Trophoblast cell (in vitro differentiated cells and primary cell): ENCODE measurements at places on chromosomes 4 and X.
A peak's percentile ranks its signal among the peaks of the same experiment; 100 is the strongest.

DNA sequence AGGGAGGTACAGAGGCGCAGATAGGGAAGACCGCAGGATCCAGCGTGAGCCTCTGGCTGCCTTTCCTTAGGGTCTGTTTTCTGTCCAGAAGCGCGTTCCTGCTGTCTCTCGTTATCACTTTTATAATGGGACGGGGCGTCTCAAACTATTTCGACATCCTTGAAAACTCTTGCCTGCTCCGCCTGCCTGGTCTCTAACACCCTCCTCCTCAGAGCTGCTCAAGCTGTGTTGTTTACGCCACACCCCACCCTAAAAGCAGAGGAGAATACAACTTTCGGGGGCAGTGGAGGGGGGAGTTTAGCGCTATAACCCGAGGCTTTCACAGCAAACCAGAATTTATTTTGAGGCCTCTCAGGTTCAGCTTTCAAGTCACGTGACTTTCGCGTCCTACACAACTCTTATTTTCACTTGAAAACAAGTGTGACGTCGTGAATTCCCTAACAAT, 646 bp upstream of the FAM3A start:
- peak; percentile 51 for DNase-seq

DNA sequence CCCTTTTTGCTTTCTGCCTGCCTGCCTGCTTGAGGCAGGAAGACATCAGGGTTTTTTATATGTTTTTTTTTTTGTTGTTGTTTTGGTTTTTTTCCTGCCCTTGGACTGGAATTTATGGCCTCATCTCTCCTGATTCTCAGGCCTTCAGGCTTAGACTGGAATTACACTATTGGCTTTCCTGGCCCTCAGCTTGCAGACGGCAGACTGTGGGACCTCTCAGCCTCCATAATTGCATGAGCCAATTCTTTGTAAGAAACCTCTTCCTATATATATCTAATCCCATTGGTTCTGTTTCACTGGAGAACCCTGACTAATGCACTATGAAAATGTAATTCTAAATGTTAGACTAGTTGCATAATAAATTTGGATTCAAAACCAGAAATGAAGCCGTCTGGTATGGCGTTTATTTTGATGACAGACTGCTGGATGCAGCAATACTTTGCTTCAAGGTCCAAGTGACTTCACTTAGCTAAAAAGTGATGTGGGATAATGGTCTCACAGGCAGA, 59.0 kb downstream of the SEL1L3 start:
- no peak for DNase-seq

- peak; percentile 29 for DNase-seq
Measured at GRCh38 chr4:128639541-128640270, 169.8 kb upstream of the JADE1 start.

DNA sequence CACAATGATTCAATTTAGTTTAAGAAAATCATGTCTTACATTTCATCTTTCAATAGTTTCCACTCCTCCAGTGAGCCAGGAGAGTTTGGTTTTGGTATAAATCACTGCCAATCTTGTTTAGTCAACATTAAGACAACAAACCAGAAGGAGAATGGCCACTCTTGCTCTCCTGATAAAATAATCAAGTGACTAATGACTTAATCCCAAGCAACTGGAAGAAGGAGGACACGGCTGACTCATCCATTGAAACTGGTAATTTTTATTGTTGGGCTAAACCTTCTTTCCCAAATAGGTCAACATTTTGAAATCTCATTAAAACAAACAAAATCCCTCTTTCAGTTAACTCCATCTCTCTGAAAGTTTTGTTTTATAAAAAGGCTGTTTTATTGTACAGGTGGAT, 230.2 kb downstream of the CLCN4 start:
- DNase-seq, result no peak

DNA sequence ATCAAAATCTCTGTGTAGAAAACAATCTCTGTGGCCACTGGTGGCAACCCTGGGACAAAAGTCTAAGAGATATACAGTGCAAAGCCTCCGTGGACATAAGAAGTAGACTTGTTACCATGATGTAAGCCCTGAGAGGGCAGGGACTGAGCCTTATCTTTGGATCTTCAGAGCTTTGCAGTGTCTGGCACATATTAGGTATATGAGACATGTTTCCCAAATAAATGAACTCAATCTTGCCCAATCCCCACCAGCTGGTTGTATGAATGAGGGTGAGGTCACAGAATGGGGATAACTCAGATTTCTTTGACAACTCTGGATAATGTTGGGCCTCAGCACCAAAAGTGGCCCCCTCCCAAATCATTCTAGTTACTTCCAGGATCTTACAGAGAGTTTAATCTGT, 511.4 kb upstream of the DIPK2B start:
- no peak for DNase-seq

GRCh38 chr4:185144601-185145240, 1.7 kb downstream of the SLC25A4 start:
- no peak for DNase-seq

DNA sequence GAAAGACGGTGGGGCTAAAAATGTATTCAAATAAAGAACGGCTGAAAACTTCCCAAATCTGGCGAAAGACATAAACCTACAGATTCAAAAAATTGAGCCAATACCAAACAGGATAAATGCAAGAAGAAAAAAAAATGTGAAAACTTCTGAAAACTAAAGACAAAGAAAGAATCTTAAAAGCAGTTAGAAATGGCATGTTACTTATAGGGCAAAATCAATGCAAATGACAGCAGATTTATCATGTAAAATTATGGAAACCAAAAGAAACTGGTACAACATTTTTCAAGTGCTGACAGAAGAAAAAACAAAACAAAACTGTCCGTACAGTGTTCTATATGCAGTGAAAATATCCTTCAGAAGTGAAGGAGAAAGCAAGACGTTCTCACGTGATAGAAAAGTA, 239.0 kb downstream of the PDGFC start:
- DNase-seq, result no peak

GRCh38 chr4:150032541-150032940, 45.7 kb upstream of the DCLK2 start:
- no peak for DNase-seq

DNA sequence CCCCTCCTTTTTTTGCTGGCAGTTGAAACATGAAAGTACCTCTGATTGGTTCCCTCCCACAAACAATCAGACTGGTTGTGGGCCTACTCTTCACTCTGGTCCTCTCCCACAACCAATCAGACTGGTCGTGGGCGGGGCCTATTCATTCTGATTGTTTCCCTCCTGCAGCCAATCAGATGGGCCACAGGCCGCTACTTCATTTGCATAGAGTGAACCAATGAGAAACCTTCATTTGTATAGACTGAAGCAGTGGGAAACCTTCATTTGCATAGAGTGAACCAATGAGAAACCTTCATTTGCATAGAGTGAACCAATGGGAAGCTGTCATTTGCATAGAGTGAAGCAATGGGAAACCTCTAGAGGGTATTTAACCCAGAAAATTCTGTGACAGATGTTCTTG, 55.2 kb downstream of the TRMT44 start:
- DNase-seq, result no peak

DNA sequence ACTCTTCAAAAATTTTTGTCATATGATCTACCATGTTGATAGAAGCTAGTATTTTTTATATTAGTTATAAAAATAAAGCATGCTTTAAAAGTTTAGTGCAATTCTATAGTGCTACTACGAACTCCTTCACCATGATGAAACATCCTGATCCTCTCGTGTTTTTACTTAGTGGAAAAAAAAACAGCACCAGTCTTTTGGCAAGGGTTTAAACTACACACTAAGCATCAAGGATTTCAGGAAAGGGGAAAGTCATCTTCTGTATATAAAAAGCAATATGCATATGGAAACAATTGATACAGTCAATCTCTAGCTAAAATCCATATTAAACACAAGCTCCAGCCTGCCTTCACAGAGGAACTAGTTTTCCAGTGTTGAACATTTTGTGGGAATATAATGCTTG, 18.7 kb downstream of the CHM start:
- DNase-seq, result no peak

GRCh38 chr4:76251441-76252270, at the start of gene FAM47E:
Gene FAM47E (plus strand): TSS chr4:76251721. CDS start chr4:76251747, 26 bp downstream.
- DNase-seq, result peak; percentile 98

DNA sequence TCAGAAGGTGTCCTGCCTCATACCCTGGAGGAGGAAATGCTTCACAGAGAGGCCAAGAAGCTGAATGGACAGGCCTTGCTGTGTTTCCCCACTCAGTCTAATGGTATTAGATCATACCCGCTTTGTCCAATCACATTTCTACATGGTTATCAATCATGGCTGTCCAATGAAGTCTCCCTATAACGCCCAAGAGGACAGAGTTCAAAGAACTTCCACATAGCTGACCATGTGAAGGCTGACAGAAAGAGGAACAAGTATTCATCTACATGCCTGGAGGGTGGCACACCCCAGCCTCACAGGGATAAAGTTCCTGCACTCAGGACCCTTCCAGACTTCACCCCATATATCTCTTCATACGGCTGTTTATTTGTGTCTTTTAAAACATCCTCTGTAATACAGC, 123.4 kb downstream of the MANBA start:
- DNase-seq, result no peak

DNA sequence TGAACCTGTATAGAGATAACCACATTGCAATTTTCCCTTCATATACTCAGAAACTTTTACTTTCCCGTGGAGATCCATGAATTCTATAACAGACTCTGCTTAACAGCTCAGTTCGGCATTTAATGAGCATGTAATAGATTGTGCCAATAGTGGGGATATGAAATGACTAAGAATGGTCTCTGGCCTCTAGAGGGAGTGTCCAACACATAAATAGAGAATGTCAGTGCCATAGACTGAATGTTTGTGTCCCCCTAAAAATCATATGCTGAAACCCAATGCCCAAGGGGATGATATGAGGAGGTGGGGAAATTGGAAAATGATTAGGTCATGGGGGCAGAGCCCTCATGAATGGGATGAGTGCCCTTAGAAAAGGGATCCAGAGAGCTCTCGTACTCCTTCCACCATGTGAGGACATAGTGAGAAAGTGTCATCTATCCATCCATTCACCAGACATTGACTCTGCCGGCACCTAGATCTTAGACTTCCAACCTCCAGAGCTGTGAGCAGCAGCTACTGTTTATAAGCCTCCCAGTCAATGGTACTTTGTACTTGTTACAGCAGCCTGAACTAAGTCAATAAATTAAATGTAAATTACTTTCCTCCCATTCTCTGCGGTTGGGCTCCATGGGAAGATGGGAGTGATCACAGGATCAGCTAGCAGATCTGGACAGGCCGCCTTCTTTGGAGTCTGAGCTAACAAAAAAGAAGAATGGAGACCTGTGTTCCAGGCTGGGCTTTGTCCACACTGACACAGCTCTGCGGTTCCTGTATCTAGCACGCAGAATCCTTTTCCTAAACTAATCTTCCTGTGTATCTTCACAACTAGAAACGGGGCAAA, 28.1 kb upstream of the HPSE start:
- no peak for DNase-seq

GRCh38 chr4:175412161-175412560, 399.9 kb downstream of the GPM6A start:
- no peak for DNase-seq

- no peak for DNase-seq
Measured at GRCh38 chr4:86338521-86338920, 21.3 kb downstream of the MAPK10 start.

GRCh38 chr4:3607690-3608552, 75.7 kb upstream of the LRPAP1 start:
- no peak for DNase-seq

GRCh38 chr4:26331380-26331950, 10.7 kb downstream of the RBPJ start:
- DNase-seq, result no peak

DNA sequence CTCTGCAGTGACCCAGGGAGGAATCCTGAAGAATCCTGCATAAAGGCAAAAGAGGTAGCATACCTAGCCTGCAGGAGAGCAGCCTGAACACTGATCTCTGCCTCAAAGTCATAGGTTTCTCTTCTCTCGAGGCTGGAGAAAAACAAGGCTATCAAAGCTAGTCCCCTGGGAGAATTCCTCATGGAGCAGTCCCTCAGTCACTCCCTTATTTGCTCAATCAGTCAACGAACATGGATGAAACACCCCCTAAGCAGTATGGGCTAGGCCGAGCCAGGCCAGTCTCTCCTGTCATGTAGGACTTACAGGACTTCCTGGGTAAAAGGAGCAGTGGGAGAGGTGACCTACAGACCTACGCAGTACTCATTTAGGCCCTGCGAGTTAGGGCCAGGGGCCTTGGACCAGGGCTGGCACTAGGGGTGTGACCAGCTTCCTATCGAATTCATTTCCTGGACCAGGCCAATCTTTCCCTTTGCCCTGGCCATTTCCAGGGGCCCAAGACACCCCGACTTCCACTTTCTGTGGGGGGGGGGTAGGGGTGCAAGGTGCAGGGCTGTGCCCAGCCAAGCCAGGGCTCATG, 164.1 kb downstream of the EFNB1 start:
- no peak for DNase-seq

DNA sequence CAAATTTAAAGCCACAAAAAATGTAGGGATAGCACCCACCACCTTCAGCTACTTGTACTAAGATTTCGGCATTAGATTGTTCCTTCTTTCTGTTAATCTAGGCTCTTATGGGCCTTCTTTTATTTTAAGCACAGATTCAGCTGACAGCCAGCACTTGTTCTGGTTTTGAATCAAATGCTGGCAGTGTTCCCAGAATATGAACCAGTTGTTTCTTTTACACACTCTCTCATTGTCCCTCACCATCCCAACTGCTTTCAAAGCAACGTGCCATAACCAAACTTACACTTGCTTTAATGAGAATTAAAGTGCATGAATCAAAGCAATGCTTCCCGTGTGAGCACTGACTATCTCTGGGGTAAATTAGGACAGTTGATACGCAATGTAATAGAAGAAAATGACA, 744.5 kb upstream of the FAM241A start:
- no peak for DNase-seq

- no peak for DNase-seq
Measured at GRCh38 chr4:40405193-40405592, 70.1 kb downstream of the CHRNA9 start.

- DNase-seq, result no peak
Measured at GRCh38 chr4:6259886-6260285, 9.8 kb upstream of the WFS1 start.

- DNase-seq, result peak; percentile 22
Measured at GRCh38 chr4:108117418-108118182, 51.1 kb downstream of the LEF1 start.

GRCh38 chr4:12933760-12934221, 550.3 kb downstream of the RAB28 start:
- no peak for DNase-seq

DNA sequence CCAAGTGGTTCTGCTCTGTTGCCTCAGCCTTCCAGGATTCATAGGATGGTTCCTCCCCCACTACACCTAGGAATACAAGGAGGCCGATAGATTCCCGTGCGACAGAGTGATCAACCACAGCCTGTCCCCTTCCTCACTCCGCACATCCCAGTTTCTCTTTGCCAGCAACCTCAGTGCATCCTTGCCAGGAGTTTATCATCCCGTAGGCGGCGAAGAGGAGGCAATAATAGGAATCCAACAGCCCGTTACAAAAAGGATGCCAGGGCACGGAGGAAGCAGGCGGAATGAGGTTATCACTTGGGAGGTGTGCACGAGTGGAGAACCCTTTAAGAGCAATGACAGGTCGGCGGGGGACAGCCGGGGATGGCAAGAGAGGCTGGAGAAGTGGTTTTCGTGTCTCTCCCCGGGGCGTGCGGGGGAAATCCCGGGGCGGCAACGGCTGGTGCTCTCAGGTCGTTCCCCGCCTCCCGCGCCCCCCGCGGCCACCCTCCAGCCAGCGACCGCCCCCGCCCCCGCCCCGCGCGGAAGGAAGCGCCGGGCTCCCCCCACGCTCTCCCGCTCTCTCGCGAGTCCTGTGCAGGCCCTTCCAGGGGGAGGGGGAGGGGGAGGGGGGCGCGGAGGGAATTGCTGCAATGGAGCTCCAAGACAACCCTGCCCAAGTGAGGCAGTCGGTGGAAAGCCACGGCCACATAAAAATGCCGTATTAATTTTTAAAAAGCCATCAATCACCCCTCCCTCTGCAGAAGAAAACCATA, 1.6 kb downstream of the PPP3CA start:
- no peak for DNase-seq
